ENCODE measurements at places on chromosomes 12 and 14.

DNA sequence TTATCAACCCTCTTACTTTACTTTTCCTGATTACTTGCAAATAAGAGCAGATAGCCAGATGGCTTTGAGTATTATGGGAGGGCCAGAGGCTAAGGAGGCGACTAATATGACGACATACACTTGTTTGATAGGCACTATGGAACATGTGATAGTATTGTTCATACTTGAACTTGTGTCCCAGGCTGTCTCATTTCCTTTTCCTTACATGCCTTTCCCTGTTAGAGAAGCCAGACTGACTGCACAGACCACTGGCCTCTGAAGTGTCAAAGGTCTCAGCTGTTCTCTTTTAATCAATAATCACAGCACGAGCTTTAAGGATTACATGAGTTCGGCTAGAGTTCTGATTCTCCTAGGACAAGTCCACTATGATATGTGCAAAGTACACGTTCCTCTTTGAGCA is 326.0 kb downstream of the PRKD1 start:
- DNase-seq = no peak

DNA sequence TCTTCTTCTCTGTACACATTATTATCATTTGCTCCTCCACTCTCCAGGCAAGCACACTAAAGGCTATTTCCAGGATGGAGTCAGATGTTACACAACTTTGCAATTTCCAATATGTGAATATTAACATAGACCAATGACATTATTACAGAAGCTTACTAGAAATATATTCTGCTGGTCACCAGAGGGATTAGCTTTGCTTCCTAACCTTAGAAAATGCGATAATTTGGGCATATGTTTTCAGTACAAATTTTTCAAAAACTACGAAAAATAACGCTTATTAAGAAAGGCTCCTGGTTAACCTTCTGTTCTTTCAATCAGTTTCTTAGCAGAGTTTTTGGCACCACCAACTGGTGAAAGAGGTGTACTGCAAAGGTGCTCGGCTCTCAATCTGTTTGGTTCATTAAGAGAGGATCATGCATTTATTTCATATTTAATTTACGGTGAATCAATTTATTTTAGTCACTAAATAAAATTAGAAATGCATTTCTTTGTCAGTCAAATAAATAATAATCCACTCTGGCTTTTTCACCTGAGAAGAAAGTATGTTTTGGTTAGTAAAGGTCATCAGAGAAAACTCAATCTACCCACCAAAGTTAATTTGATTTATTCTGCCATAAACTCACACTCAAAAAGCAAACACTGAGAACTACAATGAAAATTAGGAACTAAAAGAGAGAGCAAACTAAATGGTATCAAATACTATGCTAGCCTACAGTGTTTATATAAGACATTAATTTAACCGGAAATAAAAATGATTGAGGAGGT is 39.2 kb downstream of the EFCAB11 start:
- peak; percentile 67 for DNase-seq

DNA sequence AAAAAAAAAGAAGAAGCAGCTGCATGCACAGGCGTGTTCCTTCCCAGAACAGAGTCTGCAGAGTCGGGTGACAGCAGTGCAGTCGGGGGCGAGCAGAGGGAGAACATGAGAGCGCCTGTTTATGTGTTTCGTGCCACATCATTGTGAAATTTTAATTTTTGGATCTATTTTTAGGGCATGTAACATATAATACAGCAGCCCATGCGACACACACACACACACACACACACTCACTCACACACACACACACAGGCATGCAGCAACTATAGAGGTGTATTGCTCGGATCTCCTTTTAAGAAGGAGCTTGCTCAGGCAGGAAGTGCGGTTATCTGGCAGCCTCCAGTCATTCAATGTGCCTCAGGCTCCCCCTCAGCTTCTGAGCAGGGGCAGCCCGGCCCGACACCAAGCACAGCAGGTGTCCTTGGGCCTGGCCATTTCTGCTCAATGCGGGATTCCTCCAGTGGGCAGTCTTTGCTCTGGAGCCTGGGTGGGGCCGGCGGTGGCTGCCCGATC is 71.8 kb downstream of the ZNF664 start:
- no peak for DNase-seq

- no peak for DNase-seq
Observed at GRCh38 chr12:111444314-111444924, 38.7 kb downstream of the SH2B3 start.

DNA sequence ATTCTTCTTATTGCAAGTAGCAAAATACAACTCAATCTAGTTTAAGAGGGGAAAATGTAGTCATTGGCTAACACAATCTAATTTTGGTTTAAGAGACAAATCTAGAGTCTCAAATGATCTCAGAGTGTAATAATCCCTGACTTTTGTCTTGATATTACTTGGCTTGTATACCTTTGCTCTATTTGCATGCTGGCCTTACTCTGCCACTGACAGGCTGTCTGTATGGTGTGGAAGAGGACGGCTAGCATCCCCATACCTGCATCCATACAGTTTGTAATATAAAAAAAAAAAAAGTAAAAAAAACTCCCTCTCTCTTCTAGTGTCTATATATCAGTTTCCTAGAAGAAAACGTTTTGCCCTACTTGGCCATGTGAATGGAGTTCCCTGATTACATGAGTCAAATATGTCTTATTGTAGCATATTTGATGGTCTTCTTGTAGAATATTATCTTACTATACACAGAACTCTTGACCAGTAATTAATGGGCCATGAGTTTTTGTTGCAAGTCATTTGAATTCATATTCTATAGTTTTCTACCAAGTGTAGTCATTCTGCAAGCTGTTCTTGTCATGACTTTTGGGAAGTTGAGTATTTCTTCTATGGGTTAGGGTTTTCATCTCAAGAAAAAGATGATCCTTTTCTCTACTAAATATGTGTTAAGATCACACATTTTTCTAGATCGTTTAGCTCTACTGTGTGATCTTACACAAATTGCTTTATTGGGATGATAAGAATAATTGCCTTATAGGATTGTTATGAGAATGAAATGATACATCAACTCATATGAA is 8.2 kb downstream of the HIF1A start:
- no peak for DNase-seq

- no peak for DNase-seq
Observed at GRCh38 chr12:49983892-49984291, 11.1 kb downstream of the AQP6 start.

- DNase-seq = no peak
Observed at GRCh38 chr14:42869681-42870080, 1263.0 kb downstream of the LRFN5 start.

- DNase-seq = no peak
Observed at GRCh38 chr12:88145567-88146505, 3.7 kb downstream of the TMTC3 start.

DNA sequence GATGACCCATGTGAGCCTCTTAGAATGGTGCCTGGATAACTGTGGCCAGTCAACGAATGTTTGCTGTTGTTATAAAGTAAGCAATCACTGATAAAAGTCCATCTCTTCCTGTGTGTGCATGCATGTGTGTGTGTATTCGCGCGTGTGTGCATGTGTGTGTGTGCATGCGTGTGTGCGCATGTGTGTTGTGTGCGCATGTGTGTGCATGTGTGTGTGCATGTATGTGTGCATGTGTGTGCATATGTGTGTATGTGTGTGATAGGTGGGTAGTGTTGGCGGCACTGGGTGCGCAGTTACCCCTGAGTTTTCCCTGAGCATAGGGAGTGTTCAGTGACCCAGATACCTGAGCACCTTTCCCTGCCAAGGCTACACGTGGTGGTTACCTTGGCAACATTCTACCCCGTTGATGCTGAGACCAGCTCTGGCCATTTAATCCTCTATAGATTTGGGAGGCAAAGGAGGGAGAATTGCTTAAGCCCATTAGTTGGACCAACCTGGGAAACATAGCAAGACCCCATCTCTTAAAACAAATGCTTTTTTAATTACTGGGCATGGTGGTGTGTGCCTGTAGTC is 137.8 kb downstream of the SLC15A4 start:
- no peak for DNase-seq

DNA sequence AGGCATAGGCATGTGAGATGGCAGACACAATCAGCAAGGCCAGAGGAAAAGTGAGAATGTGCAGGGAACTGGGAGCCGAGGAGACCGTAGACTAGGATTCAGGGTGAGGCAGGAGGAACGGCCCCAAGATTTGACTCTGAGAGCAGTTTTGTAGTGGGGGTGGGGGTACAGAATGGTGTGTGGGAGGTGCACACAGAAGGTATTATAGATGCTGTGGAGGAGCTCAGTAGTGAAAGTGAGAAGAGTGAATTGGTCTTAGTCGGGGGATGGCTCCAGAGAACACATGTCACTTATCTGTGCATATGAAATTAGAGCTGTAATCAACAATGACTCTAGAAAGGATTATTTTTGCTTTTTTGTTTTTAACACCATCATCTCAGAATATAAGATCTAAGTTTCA is 11.9 kb downstream of the ZNF664 start:
- DNase-seq = no peak

- DNase-seq = no peak
Observed at GRCh38 chr14:92603309-92604242, 90.0 kb downstream of the RIN3 start.

DNA sequence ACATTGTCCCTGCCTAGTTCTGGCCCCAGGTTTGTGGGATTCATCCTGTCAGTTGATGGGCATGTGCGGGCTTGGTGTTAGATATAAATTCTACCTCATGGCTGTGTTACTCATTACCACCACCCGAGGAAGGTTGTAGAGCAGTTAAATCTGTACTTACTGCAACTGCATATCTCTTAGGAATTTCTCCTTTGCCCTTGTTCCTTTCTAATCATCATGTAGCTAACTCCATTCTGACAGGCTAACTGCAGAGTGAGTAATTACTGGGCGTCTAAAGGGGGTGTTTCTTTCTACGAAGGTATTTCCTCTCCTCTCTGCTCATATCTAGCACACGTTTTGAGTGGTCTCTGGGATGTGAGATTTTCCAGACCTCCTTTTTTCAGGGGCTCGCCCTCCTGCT is 1076.7 kb downstream of the TMTC2 start:
- no peak for DNase-seq

DNA sequence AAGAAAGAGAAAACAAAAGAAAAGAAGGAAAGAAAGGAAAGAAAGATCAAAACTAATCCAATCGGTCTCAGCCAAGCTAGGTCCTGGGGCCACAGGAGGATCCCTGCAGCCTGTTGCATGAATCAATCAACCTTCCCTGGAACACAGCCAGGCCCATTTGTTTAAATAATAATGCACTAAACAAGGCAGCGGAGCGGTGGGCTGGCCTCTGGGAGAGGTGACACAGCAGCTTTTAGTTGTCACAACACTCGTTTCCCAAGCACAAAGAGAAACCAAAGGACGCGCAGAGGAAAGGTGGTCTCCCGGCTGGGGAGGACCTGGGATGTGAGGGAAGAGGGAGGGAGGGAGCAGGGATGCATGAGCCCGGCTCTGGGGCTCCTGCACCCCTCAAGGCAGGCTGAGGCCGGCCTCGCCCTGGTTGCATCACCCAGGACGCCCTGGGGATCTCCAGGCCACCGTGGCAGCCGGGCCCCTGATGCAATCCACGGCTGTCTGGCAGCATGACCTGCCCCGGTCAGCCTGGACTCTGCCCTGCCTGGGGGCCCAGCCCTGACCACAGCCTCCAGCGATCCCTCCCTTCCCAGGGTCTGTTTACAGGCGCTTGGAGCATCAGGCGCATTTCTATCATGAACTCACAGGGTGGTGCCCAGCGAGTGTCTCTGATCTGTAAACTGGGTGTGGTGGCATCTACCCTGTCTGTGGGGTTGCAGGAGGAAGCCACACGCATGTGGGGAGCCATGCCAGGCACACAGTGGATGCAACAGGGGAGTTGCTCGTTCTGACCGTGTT is 32.5 kb downstream of the MMP17 start:
- DNase-seq = peak; percentile 68

- no peak for DNase-seq
Observed at GRCh38 chr12:124504273-124505000, 63.0 kb downstream of the NCOR2 start.

- no peak for DNase-seq
Observed at GRCh38 chr14:33943096-33943883, 7.6 kb downstream of the EGLN3 start.

DNA sequence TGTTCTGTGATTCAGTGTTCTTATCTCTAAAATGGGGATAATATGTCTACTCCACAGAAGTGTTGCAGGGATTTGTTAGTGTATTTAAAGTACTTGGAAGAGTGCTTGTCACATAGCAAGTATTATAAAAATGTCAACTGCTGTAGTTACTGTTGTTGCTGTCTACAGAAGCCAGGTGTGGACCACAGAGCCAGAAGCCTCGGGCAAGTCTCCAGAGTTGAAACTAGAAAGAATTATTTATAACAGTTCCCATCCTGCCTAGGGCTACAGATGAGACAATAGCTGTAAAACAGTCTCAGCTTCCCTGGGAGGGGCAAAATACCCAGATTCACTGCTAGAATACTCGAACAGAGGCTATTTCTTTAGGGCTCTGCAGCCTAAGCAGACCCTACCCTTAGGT is 55.4 kb upstream of the FUT8 start:
- no peak for DNase-seq

GRCh38 chr12:102955926-102956737 is 1.3 kb upstream of the ASCL1 start:
- peak; percentile 38 for DNase-seq

DNA sequence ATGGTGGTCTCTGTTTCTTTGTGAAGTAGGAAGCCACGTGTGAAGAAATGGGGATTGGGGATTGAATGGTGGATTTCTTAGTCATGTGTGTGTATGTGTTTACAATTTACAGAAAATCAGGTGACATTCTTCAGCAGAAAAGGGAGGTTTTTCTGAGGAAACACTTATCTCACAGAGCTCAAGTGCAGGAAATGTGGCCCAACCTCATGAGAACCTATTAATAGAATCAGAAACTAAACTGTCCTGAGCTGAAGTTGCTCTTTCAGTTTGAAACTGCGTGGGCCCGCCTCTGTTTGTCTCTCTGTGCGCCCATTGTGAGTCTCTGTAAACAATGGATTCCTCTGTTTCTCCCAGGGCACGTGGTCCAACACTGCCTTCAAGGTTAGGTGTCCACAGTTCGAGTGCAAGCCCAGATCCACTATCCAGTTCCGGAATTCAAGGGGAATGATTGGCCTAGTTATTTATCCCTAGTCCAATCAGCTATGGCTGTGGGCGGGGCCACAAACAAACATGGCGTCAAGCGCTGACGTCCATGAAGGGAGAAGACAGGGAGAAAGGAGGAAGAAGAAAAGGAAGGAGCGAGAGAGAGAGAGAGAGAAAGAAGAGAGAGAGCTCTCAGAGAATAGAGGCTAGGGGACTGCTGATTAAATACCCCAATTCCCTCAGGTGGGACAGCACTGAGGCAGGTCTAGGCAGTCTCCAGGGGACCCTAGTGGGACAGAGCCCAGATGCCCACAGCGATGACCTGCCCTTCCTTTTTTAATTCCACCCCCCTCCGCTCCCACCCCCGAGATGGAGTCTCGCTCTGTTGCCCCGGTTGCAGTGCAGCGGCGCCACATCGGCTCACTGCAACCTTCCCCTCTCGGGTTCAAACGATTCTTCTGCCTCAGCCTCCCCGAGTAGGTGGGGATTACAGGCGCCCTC is 31.4 kb upstream of the C12orf76 start:
- DNase-seq = no peak

DNA sequence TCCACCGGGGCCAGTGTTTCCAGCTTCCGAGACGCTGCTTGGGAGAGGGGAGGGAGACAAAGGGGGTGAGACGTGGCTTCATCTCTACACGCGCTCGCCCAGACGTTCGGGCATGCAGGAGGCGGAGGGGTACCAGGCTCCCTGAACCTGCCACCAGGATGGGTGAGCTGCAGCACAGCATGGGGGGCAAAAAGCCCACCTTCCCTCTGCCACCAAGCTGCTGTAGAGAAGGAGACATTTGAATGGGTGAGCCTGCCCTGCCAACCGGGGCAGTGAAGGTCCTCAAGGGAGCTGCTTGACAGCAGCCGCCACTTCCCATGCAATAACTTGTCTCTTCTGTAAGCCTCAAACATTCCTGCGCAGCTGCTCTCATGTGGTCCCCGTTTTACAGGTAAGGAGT is 78.4 kb upstream of the DICER1 start:
- DNase-seq = no peak
